ENCODE measurements at places on chromosomes 1 and 21. TPM values are rescaled to one million over a fixed set of nuclear protein-coding genes. Genes with fewer than 3 reads are reported as not detected.

Gene CAMTA1
- polyA plus RNA-seq: 122 TPM

Gene TNFRSF4
- not detected for polyA plus RNA-seq

Gene LINGO4
- polyA plus RNA-seq: 0.89 TPM

Gene VTCN1
- polyA plus RNA-seq: 0.27 TPM

Gene CD48
- 28.6 TPM for polyA plus RNA-seq

Gene CCDC27
- not detected for polyA plus RNA-seq

Gene C1QB
- polyA plus RNA-seq: 119 TPM

Gene LPAR3
- polyA plus RNA-seq: not detected

Gene ZMYND12
- 0.89 TPM for polyA plus RNA-seq

Gene ARMH1
- polyA plus RNA-seq: 4.2 TPM

Gene LCE1E
- not detected for polyA plus RNA-seq

Gene LSS
- 13.2 TPM for polyA plus RNA-seq

- DNase-seq: no peak
Observed at GRCh38 chr1:8203056-8203455, 114.9 kb upstream of the SLC45A1 start.

DNA sequence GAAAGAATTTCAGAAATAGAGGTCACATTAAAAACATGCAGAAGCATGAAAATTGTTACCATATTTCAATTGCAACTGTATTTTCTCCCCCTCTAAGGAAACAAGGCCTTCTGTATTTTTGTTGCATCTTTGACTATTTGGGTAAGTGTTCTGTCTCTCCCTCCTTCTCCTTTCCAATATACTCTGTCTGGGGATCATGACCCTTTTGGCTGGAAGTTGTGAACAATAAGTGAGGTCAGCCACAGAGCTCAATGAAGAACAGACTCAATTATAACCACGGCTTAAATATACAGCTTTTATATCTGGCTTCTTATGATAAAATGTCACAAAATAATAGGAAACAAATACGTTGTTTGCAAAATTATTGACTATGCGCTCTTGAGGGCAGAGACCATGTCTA, 47.1 kb downstream of the SPAG17 start:
- DNase-seq: no peak

- no peak for DNase-seq
Observed at GRCh38 chr1:97071173-97071572, 349.6 kb downstream of the PTBP2 start.

DNA sequence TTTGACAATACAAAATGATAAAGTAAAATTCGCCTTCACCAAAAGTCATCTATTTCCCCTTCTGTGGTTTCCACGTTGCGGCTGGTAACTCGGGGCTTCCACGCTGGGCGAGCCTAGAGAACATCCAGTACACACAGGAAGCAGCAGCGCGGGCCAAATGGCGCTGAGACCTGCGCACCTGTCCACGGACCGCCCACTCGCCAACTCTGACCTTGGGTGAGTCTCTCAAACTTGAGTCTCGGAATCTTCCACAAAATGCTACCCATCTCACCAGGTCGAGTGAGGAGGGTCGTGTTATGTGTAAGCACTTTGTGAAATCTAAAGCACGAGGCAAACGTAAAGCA, 820 bp upstream of the TTF2 start:
- peak; percentile 84 for DNase-seq

DNA sequence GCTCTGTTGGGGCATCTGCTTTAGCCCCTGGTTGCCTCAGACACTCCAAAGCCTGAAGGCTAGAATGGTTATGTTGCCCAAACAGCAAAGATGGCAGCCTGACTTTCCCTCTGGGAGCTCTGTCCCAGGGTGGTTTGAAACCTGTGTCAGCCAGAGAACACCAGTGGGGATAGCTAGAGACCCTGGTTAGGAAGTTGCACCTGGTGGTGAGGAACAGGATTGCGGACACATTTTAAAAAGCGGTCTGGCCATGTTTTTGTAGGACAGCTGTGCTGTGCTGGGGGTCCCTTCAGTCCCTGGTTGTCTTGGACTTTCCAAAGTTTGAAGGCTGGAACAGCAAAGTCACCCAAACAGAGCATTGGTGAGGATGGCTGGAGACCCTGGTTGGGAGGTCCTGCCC, 87.8 kb downstream of the DNM3 start:
- DNase-seq: no peak

DNA sequence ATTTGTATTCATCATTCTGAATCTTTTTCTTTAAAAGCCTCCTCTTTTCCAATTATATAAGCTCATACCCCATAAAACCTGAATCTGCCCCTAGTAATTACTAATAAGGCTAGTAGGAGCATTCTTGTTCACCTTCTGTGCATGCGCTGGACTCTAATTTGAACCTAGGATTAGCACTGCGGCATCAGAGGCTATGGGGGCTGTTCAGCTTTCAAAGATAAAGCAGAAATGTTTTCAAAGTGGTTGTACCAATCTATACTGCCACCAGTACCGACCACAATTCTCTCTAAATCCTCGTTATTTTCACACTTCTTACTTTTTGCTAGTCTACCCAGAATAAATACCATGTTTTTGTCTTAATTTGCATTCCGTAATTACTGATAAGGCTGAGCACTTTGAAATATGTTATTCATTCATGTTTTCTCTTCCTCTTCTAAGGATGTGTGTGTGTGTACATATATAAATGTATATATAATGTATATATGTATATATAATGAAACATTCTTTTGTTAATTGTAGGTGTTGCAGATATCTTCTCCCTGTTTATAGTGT, 1.6 kb upstream of the DDX59 start:
- no peak for DNase-seq

GRCh38 chr1:9211291-9211811, 23.2 kb upstream of the H6PD start:
- DNase-seq: no peak

DNA sequence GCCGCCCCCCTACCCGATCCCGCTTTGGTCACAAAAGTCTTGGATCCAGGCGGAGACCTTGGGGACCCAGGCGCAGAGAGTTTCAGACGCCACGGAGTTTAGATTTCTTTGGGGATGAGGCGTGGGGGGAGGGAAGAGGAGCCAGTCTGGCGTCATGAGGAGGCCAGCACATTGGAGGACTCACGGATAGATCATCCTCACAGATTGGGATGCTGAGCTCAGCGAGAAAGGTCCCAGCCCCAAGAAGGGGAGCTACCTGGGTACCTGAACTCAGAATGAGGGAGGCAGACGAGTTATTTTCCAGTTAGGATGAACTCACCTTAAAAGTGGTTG, 393 bp downstream of the ELAPOR1 start:
- no peak for DNase-seq

GRCh38 chr1:19197845-19198244, 12.2 kb downstream of the UBR4 start:
- DNase-seq: no peak

DNA sequence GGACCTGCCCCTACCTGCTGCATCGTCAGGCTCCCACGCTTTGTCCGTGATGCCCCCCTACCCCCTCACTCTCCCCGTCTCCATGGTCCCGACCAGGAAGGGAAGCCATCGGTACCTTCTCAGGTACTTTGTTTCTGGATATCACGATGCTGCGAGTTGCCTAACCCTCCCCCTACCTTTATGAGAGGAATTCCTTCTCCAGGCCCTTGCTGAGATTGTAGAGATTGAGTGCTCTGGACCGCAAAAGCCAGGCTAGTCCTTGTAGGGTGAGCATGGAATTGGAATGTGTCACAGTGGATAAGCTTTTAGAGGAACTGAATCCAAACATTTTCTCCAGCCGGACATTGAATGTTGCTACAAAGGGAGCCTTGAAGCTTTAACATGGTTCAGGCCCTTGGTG, 8.9 kb downstream of the SPATA46 start:
- no peak for DNase-seq

DNA sequence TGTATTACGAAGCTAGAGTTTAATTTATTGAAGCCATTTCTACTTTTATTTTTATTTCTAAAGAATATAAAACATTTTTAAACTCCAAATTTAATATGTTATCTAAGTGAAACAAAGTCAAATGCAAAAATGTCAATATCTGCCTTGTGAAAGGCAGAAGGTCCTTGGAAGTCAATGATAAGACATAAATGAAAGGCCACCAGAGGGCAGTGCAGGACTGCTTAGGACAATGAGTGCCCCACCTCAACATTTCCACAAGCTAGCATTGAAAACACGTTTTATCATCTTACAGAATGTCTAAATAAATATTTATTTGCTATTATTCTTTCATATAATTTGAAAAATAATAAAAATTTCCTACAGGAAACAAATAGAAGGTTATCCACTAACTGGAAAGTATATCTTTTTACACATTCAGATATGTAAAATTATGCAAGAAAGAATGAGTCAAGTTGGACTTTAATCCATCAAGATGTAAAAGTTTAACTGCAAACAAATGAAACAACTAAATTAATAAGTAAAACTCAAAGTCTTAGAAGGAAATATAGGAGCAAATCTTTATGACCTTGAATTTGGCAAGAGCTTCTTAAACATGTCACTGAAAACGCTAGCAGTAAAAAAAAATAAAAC, 140.1 kb upstream of the FMN2 start:
- peak; percentile 81 for DNase-seq

DNA sequence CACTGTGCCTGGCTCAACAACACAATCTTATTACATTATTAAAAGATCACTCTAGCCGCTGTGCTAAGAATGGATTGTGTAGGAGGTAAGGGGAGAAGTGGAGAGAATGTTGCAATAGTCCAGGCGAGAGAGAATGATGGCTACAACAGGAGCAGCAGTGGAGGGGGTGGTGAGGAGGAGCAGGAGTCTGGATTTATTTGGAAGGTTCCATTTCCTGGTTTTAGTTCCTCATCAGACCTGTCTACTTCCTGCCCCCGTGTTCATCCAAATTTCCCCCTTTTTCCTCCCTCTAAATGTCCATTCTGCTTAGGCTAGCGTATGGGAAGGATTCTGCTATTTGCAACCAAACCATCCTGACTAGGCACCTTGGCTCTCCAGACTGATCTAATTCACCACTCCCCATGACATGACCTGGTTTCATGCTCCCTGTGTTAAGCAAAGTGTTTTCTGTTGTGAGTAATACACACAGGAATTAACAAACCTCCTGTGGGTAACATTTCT, 35.1 kb upstream of the EYA3 start:
- DNase-seq: no peak

- no peak for DNase-seq
Observed at GRCh38 chr1:57218487-57219079, 205.3 kb downstream of the DAB1 start.

DNA sequence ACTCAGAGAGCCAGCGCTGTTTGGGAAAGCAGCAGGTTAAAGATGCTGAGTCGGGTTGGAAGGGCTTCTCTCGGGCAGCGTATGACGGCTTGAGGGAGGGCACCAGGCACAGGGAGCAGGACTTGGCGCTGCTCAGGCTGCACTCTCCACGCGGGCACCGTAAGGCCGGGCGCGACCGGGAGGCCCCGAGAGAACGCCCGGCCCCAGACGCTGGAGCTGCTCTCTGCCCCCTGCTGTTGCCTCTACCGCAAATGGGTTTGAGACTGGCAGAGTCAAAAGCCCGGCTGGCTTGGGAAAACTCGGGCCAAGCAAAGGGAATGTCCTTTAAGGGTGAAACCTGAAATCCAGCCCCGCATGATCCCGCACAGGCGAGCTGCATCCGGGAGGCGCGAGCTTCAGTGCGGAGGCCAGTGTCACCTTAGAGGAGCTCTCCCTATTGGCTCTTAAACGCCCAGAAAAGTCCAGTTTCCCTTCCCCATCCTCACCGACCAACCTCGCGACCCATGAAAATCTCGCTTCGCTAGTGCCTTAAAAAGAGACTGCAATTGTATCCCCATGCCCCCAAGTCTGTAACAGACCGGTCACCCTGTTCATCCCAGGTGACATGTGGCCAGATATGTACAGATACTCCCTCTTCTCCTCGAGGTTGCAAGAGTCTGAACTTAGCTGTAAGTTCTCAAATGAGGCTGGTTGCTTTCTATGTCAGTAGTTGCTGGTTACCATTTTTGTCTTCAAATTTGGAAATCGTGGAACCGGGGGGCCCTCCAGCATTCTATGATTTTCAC, 1.1 kb downstream of the PRRX1 start:
- DNase-seq: peak; percentile 20

DNA sequence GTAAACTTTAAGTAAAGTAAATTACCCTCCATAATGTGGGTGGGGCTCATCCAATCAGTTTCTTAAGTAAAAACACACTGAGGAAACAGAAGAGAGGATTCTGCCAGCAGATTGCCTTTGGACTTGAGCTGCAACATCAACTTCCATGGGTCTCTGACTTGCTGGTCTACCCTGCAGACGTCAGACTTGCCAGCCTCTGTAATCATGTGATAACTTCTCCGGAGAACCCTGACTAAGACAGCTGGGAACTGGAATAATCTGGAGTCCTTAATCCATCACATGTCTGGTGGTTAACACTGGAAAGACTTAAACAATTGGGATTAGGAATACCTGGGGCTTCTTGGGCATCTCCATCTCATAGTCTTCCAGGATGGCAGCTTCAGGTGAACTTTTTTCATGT, 13.2 kb upstream of the CEP350 start:
- no peak for DNase-seq

- peak; percentile 67 for DNase-seq
Observed at GRCh38 chr1:87226341-87226760, 102.3 kb upstream of the LMO4 start.

DNA sequence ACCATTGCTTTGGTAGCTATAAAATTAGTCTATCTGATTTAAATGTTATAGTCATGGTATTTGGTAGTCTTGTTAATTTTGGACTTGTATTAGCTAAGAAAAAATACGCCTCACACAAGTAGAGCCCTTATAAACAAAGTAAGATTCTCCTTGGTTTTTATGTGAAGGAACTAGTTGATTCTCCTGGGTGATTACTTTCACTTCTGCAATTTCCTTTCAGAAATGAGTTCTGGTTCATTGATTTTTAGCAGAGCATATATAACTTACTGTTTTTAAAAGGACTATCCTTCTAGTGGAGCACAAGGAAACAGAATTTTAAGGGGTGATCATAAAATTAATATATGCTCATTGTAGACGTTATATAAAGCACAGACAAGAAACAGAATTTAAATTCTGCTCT, 120.1 kb downstream of the BACH1 start:
- no peak for DNase-seq
